ENCODE measurements at places on chromosomes 2 and 18. TPM values are rescaled to one million over a fixed set of nuclear protein-coding genes. Genes with fewer than 3 reads are reported as not detected.
A peak's percentile ranks its signal among the peaks of the same experiment; 100 is the strongest.

DNA sequence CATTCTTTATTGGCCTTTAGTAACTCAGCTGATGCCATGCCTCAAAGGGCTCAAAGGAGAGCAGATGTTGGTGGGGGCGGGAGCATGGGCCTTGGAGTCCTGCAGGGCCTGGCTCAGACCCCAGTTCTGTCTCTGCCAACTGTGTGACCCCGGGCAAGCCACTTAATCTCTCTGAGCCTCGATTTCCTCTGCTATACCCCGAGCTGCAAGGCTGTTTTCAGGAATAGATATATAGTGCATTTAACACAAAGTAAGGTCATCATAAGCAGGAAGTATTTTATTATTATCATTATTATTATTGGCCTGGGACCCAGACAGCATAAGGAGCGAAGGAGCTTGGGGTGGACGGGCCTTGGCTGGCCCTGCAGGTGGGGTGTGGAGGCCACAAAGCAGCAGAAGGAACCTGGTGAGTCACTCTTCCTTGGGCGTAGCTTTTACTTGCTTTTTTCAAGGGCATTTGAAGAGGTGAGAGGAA is 162.7 kb downstream of the INHBB start:
- peak; percentile 42 for DNase-seq

CXCR1 gene
- total RNA-seq = not detected

TCF23 gene
- not detected for total RNA-seq

DNA sequence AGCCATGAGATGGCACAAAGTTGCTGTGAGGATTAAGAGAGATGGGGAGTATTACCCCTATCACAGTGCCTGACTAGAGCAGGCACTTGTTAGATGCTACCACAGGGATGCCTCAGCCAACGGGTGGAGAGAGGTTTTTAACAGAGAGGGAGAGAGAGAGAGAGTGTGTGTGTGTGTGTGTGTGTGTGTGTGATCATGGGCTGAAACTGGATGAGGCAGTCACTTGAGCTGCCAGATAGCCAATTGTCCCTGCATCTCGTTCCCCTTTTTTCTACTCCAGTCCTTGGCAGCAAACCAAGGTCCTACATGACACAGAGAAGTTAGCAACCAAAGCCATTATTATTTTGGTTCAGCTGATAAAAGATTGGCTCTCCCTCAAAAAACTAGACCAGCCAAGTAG is 3.0 kb downstream of the CD8A start:
- peak; percentile 54 for DNase-seq

DNA sequence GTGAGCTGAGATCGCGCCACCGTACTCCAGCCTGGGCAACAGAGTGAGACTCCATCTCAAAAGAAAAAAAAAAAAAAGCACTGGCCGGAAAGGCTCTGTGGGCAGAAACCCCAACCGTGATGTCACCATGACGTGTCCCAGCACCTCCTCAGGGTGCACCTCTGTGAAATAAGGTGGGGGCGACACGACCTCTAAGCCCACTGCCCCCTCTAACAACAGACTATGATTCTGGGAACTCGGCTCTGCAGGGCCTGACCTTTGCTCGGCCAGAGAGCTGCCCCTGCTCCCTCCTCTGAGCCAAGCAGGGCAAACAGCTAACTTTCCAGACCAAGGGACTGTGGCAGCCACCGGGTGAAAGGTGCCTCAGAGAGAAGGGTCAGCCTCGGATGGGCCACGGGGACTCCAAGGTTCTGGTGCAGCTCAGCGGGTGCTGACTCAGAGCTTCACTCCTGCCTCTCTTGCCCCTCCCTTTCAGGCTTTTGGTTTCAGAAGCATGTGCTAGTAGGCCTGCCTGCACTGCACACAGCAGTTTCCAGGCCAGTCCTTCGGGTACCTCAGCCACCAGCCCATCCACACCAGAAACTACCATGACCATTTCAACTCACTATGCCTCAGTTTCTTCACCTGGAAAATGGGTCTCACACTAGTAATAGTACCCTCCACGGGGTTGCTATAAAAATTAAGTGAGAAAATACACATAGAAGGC is 8.0 kb downstream of the TMBIM1 start:
- DNase-seq = peak; percentile 70

CABYR gene
- total RNA-seq = 0.73 TPM

- DNase-seq = peak; percentile 22
Measured at GRCh38 chr18:74529811-74530583, 4.3 kb upstream of the CNDP1 start.

DNA sequence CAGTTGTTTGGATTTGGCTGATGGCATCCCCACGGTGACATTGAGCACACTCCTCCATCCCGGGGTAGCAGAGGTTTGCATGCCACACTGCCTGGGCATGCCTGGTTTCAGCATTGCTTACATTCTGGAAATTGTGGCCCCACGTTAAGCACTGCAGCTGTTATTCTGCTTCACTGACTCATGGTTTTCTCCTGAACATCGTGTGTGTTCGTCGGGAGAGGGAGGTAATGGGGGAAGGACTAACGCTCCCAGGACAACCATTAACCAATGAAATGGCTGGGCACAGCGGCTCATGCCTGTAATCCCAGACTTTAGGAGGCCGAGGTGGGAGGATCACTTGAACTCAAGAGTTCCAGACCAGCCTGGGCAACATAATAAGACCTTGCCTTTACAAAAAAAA is 28.2 kb upstream of the YWHAQ start:
- DNase-seq = no peak

GRCh38 chr2:63035660-63036059 is 15.0 kb upstream of the OTX1 start:
- DNase-seq = no peak

ITPRIPL1 gene
- total RNA-seq = not detected

DNA sequence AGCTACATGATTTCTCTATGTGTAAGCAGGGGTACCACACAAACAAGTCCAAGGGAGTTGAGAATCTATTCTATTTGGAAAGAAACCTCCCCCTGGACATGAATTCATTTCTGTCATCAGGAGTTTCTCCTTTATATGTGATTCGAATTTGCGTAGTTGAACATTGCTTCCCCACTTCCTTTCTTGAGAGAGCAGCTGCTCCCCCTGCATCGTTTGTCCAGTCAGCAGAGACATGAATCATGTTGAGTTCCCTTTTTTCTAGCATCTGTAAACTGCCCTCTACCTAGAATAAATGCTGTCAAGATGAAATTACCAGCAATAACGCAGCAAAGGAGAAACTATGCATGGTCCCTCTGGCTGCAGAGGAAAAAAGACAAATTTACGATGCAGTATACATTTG is 73.8 kb downstream of the KIF5C start:
- DNase-seq = no peak

ACADL gene
- not detected for total RNA-seq

GRCh38 chr2:15693926-15694588 is 102.4 kb downstream of the DDX1 start:
- peak; percentile 16 for DNase-seq

CLEC4F gene
- total RNA-seq = not detected

CCDC141 gene
- 0.58 TPM for total RNA-seq

DNA sequence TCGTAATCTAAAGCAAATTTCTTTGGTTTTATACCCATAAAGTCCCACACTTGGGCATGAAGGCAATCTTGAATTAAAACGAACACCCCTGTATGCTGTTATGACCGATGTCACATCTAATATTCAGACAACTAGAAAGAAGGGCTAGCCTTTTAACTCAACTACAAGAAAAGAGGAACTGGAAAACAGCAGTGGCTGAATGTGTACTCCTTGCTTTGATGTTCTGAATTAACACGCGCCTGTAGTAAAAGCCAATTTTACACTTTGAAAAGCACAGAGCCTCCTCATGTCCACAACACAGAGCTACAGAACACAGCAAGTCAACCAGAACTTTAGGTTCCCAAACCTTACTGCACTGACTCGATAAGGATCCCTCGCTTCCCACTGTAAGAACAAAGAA is 147.6 kb downstream of the HDAC4 start:
- DNase-seq = no peak

GRCh38 chr2:27049422-27050280 is 1.8 kb upstream of the AGBL5 start:
- peak; percentile 80 for DNase-seq

DNA sequence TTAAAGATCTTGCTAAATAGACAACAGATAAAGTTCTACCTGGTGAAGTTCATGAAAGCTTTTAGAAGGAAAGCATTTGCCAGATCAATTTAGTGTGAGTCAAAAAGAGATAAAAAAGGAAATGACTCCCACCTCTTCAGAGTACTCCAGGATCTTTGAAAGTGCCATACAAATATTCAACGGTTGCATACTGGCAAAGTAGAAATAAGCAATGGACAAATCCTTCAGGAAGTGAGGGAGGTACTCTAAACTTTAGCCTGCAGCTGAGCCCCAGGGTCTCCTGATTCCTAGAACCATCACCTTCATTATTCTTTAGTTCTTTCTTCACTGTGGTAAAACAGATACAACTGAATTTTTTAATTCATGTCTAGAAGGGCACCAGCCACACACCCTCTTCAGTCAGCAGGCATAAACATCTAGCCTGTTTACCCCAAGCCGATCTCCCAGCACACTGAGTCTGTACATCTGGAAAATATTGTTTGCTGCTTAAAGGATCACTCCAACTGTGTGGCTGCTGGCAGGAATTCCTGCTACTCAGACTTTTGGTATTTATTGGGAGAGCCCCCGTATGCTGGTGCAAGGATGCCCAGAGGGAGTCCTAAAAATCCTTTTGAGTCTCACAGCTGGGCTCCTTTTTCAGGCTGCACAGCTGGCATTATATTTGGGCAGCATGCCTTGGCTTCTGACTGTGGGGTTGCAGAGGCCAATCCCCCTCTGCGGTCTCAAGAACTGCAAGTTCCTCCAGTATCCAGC is 72.3 kb upstream of the SESTD1 start:
- DNase-seq = no peak

DNA sequence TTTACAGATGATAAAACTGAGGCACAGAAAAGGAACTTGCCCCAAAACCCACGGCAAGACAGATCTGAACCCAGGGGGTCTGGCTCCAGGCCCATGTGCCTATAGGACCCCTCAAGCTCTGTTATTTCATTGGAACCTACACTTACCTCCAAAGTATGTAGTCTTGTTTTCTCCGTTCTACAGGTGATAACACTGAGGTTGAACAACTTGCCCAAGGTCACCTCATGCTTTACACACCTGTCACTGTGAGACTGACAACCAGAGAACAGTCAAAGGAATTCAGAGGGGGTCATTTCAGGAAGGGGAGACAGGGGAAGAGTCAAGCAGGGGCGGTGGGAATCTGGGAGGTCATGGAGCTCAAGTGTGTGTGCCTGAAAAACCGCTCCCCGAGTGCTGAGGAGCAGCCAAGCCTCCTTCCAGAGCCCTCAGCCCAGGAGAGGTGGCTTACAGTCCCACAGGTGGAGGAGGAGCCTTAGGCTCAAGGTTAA is 47.7 kb downstream of the SERTAD2 start:
- DNase-seq = no peak

PLB1 gene
- 0.45 TPM for total RNA-seq

DNA sequence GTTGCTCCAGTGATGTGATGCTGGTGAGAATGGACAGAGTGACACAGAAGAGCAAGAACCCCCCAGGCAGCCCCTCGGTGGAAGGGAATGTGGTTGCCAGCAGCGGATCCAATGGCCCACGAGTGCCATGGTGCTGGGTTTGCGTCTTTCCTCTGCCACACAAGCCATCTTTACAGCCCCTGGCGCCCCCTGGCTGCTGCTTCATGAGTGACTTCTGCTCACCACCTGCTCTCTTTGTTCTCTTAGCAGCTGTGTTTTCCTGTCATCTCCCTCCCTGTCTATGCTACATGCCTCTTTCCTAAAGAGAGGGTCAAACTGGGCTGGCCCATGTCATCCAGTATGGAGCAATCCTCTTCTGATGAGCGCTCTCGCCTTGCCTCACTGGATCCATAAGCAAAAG is 300.0 kb upstream of the SMIM21 start:
- peak; percentile 38 for DNase-seq

GRCh38 chr2:74620671-74621070 is 27.5 kb downstream of the M1AP start:
- no peak for DNase-seq

NR4A2 gene
- total RNA-seq = not detected

GRCh38 chr18:25019086-25019860 is 332.7 kb downstream of the ZNF521 start:
- no peak for DNase-seq

DNA sequence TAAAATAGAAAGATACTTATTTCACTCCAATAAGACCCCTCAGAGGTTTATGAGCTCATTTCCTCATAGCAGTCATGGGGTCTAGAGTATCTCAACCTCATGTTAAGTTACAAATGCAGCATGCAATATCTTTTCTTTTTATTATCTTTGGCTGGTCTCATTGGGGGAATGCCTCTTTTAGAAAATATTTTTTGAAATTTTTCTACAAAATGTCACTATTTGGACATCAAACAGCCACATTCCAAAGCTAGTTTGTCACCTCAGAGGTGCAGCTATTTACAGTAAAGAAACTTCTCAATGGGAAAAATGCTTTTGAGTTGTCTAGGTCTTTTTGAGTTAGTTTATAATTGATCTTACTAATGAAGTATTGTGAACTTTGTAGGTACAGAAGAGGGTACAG is 370.7 kb upstream of the LRATD1 start:
- DNase-seq = no peak

DNA sequence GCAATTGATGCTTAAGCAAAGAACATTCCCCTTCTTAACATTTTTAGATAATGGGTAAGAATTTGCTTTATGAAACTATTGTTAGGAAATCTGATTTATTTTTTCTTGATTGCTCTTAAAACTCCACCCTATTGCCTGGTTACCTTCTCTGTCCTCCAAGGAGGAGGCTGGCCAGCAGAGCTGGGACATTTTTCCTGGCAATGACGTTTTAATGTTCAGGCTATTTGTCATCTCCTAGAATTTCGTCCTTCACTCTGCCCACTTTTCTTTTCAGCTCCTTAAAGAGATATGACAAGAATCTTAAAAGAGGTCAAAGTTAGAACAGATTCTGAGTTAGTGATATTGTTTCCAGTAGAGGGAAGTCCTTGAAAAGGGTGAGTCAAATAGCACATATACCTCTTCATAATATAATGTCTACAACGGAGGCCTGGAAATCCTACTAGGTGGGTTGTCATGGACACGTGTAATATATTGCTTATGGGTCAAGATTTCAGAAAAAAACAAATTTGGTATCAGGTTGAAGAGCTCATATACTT is 141.0 kb downstream of the CMPK2 start:
- DNase-seq = no peak

DNA sequence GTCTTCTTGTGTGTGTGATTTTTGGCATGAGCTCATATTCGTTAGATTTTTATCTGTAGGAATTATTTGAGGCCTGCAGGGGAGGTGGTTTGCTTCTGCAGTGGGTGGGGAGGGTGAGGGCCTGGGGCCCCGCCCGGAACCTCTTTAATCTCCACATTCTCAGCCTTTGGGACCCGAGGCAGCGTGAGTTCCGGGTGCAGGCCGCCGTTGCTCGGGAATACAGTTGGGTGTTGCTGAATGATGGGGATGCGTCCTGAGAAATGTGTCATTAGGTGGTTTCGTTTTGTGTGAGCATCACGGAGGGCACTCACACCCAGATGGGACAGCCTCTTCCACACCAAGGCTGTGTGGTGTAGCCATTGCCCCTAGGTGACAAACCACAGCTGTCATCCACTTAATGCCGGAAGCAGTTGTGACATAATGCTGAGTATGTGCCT is 13.7 kb upstream of the GAL3ST2 start:
- DNase-seq = no peak

GPBAR1 gene
- total RNA-seq = 4.8 TPM

GRCh38 chr2:232365621-232366321 is 12.8 kb upstream of the ALPP start:
- no peak for DNase-seq

- peak; percentile 91 for DNase-seq
Measured at GRCh38 chr2:42493468-42494354, at the start of gene KCNG3. Gene KCNG3, minus strand, starts transcription at chr2:42493982. Its CDS starts 481 bp downstream, at chr2:42493501.

All from stomach (tissue), 19 donors.